T-helper 17 cell (primary cell): ENCODE measurements at places on chromosomes 6 and 20.

DNA sequence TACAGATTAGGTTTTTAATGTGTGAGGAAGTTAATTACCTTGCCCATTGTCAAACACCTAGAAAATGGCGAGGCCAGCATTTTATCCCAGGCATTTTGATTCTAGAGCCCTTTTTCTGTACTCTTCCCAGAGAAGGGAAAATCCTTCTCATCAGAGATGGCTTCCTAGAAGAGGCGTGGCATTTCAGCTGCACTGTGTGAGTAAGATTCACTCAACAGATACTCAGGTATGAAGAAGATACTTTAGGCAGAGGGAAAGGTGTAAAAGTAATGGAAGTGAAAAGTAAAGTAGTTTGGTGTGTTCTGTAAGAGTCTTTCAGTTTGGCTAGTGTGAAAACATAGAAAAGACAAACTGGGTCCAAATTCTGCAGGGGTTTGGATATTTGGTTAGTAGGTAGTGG is 113.8 kb downstream of the MAP3K4 start:
- DNase-seq = no peak

- DNase-seq = no peak
Measured at GRCh38 chr6:83873869-83874268, 14.4 kb downstream of the CYB5R4 start.

- no peak for DNase-seq
Measured at GRCh38 chr6:26351544-26351953, 13.4 kb upstream of the BTN3A2 start.

GRCh38 chr6:30013291-30013922 is 47.7 kb upstream of the POLR1H start:
- peak; percentile 42 for DNase-seq

DNA sequence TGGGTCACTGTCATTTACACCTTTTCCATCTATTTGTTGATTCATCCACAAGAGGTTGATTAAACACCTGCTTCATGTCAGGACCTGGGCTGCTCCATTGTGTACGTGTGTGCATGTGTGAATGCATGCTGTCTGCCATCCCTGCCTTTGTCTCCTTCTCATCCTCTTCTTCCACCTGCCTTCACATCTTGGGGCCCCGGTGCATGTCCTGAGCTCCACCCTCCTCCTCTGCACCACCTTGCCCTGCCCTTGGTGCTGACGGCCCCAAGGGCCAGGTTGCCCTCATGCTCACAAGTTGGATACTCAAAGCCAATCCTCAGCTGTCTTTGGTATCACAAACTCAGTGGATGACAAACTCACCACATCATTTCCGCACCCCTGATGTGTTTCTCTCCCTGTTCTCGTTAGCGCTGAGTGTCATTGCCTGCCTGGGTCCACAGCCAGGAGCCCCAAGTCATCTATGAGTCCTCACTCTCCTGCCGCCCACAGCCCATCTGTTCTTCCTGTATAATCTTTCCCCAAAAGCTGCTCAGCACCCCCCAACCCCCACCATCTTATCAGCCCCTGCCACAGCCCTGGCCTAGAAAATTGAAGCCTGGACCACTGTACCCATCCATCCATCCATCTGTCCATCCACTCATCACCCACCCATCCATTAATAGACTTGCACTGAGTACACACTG is 85.0 kb downstream of the SRC start:
- DNase-seq = no peak

- no peak for DNase-seq
Measured at GRCh38 chr20:19823971-19824370, 65.9 kb downstream of the RIN2 start.

- no peak for DNase-seq
Measured at GRCh38 chr6:131780600-131780999, 27.2 kb upstream of the ENPP1 start.

- DNase-seq = no peak
Measured at GRCh38 chr6:36826520-36827227, 12.6 kb downstream of the CPNE5 start.

DNA sequence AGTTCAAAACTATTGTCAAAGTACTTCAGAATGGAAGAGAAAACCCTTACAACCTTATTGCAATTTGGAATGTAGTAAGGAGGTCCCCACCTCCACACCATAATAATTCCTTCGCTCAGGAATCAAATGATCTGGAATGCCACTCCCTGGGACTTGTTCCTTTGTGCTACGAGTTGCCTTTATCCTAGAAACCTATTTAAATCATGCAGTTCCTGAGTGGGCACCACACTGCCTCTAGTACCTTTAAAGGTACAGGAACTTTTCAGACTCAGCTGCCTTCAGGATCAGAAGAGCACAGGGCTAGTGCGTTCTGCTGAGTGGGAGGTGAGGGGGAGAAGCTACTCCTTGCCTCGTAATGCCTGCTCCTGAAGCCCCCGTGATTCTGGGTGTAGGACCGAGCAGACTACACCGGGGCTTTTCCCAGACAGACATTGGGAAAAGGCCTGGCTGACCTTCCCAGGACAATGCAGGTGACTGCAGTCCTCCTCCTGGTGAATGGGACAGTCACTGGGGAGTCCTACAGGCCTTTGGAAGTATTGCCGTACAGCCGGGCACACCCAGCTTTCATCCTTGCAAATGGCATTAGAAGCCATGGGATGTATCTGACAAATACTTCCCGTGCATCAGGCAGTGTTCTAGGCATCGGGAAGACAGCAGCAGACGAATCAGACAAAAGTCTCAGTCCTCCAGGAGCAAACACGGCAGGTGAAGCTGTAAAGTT is 11.8 kb upstream of the TUBB2B start:
- DNase-seq = no peak
